Stromal cell of bone marrow (primary cell): ENCODE measurements at places on chromosomes 2 and 18.

GRCh38 chr18:51941999-51942398 lies 398.0 kb upstream of the DCC start:
- no peak for DNase-seq

DNA sequence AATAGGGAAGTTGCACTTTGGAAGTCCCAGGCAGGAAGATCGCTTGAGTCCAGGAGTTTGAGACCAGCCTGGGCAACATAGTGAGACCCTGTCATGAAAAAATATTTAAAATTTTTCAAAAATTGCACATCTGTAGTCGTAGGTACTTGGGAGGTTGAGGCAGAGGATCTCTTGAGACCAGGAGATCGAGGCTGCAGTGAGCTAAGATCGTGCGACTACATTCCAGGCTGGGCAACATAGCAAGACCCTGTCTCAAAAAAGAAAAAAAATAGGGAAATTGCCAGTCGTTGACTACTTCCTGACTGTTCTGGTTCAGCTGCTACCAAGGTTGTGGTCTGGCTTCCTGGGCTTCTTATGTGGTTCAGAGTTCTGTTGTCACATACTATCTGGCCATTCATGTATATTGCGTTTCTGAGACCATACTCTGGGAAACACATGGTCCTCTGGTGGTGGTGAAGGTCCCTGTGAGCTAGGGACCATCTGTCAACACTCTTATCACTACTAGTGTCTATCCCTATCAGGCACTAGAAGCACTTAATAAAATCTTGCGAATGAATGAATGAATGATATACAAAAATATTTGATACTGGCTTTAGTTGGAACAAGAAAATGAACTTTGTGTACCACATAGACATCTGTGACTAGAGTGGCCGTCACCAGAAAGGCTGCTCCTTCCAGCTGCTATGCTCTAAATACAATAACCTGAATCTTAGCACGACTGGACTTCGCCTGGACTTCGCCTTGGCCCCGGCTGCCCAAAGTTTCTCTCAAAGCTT lies 861 bp upstream of the KLHL23 start:
- DNase-seq = no peak

DNA sequence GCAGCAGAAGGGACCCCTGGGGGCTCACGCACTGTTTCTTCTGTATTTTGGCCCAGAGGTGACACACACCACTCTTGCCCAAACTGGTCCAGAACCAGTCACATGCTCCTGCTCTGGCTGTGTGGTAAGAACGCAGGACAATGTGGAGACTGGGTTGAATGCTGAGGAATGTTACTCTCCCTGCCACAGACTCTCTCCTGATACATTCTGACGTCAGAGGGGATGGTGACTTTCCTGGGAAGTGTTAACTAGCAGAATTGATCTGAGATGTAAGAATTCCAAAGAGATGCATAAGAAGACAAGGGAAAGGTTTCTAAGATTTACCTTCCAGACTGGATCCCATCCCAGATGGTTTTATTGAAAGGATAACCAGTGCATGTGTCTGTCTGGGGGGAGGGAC lies 100.8 kb downstream of the ASB1 start:
- DNase-seq = no peak

GRCh38 chr2:62383846-62384245 lies 122.1 kb downstream of the TMEM17 start:
- DNase-seq = peak; percentile 6
